ENCODE measurements at places on chromosomes 13 and 19. TPM values are rescaled to one million over a fixed set of nuclear protein-coding genes. Genes with fewer than 3 reads are reported as not detected.

- H3K27me3 ChIP-seq, result peaks cover 22% of the 10 kb centered on the region
- H3K4me1 ChIP-seq, result no peaks in the 10 kb centered on the region
- no peak overlapping the region for H3K27ac ChIP-seq
These were observed 5.9 kb downstream of the STARD13 start for GRCh38 chr13:33279414-33280278.

DNA sequence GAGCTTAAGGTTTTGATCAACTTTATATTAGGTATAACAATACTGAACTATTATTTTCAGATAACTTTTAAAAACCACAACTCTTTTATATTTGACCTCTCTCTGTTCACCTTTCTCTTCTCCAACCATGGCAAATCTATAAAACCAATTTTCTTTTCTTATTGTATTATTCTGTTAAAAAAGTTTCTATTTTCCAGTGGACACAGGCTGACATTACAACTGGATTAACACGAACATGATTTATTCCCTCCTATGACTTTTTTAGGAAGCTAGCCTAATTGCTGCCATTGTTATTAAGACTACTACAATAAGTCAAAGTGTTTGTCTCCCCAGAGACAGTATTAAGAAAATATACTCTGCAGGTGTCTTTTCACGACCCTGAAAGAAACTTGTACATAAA, 2291.1 kb upstream of the PCDH20 start:
- H3K27ac ChIP-seq, result no peak overlapping the region
- H3K36me3 ChIP-seq, result no peaks in the 10 kb centered on the region
- H3K4me3 ChIP-seq, result no peak overlapping the region
- no peaks in the 10 kb centered on the region for H3K27me3 ChIP-seq
- DNase-seq, result no peak

GRCh38 chr19:53538378-53539109, 599 bp downstream of the ZNF331 start:
- H3K4me3 ChIP-seq, result peak overlapping the region; percentile 96
- H3K27ac ChIP-seq, result peak overlapping the region; percentile 98
- peaks cover 4% of the 10 kb centered on the region for H3K27me3 ChIP-seq
- DNase-seq, result peak; percentile 29

GRCh38 chr19:33685541-33685940, 63.8 kb downstream of the CHST8 start:
- no peak for DNase-seq
- no peaks in the 10 kb centered on the region for H3K4me1 ChIP-seq
- H3K27me3 ChIP-seq, result peaks cover 29% of the 10 kb centered on the region
- H3K4me3 ChIP-seq, result no peak overlapping the region
- no peaks in the 10 kb centered on the region for H3K36me3 ChIP-seq
- H3K27ac ChIP-seq, result no peak overlapping the region

DNA sequence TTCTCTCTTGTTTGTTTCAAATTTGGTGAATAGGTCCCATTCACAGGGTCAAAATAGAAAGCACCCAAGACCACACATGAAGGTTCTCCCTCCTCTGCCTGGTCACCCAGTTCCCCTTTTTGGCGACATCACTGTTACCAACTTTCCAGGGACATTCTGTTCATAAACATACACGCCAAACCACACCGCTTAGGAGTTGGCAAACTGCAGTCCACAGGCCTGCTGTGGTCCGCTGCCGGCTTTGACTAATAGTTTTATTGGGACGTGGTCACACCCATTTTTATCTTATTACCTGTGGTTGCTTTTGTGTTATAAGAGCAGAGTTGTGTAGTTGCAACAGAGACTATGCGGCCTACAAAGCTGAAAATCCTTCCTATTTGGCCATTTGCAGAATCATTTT, 24.2 kb downstream of the UHRF1 start:
- no peak overlapping the region for H3K4me3 ChIP-seq
- DNase-seq, result no peak
- H3K36me3 ChIP-seq, result peaks cover 70% of the 10 kb centered on the region
- no peaks in the 10 kb centered on the region for H3K27me3 ChIP-seq

DNA sequence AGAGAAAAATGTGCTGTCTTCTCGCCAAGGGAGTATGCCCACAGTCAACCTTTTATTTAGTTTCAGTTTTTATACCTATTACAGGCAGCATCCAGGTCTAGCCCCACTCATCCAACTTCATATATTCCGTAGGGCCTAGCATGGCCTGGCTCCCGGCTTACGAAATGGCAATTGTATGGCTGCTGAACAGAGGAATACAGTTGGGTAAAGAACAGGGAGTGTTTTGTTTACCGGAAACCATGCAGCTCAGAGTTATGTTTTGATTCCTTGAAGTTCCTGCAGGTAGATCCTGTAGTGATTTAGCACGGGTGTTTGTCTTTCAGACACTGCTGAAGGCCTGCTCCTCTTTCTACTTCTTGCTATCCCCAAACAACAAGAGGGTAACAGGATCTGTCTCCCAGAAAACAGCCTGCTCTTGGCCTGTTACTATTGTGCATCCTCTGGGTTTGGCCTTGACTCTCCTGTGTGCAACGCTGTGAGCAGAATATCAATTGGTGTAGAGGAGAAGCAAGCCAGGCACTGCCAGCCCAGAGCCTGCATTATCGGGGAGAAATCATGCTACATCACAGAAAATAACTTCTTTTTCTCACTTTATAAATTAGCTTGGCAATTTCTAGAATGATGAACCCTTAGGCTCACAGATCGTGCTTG, 32.4 kb downstream of the OLFM4 start:
- H3K4me3 ChIP-seq, result no peak overlapping the region
- H3K27me3 ChIP-seq, result no peaks in the 10 kb centered on the region
- no peak overlapping the region for H3K27ac ChIP-seq
- no peaks in the 10 kb centered on the region for H3K36me3 ChIP-seq
- no peak for DNase-seq
- no peaks in the 10 kb centered on the region for H3K4me1 ChIP-seq

DNA sequence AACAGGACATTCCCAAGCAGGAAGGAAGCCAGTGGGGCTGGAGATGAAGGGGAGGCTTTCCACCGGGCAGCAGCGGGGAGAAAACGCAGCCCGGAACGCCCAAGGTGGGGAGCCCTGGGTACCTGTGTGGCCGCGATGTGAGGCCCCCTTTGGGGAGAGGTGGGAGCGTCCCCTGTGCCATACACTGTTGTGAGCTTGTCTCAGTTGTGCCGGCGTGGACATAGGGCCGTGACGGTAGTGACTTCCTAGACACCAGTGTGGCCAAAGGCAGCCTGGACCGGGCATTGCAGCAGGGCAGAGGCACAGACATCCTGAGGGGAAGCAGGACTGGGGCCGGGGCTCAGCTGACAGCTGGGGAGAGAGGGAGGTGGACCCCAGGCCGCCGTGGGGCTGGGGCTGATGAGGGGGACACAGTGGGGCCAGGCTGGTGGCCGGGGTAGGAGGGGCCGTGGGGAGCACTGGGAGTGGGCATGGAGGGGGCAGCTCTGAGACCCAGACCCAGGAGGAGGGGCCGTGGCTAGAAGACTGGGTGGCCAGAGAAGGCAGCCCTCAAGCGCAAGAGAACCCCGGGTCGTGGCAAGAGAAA, 38.5 kb upstream of the TFDP1 start:
- no peaks in the 10 kb centered on the region for H3K27me3 ChIP-seq
- H3K27ac ChIP-seq, result no peak overlapping the region
- peaks cover 2% of the 10 kb centered on the region for H3K4me1 ChIP-seq
- no peak overlapping the region for H3K4me3 ChIP-seq
- no peak for DNase-seq

DNA sequence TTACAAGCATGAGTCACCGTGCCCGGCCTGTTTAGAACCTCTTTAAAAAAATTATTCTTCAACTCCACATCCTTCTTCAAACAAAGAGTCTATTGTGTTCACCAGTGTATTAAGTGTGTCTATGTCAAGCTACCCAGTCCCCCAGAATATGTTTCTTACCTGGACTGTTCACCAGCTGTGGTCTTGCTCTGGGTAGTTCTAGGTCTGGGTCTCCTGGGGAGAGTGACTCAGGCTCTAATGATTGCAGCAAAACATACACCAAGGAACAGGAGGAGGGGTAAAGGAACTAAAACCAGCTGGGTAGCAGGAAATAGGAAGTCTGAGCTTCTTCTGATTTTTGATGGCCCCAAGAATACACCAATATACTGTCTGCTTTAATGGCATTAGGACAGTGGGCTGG, at the start of gene FPR1:
FPR1 (minus strand) TSS at position 224 of the 400 bp plus-strand sequence. CDS start 4,884 bp downstream, outside the sequence.
- no peaks in the 10 kb centered on the region for H3K4me1 ChIP-seq
- no peak within 1 kb of the TSS for H3K27ac ChIP-seq
- DNase-seq, result no peak
- H3K27me3 ChIP-seq, result peaks cover 4% of the 10 kb centered on the region

DNA sequence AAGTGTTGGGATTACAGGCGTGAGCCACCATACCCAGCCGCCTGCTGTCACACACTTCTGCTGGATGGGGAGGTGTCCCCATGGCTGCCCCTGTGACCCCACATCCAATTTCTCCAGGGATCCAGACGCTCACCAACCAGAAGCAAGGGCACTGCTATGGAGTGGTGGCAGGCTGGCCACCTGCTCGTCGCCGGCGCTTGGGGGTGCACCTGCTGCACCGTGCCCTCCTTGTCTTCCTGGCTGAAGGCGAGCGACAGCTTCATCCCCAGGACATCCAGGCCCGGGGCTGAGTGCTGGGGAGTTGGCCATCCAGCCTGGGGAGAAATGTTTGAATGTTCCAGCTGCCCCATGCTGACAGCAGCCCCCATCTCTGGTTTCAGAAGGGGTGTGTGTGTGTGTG, 4.6 kb downstream of the ANKLE1 start:
- peaks cover 3% of the 10 kb centered on the region for H3K36me3 ChIP-seq
- H3K27me3 ChIP-seq, result peaks cover 3% of the 10 kb centered on the region
- no peak for DNase-seq
- no peak overlapping the region for H3K4me3 ChIP-seq
- peaks cover 3% of the 10 kb centered on the region for H3K4me1 ChIP-seq
- H3K27ac ChIP-seq, result no peak overlapping the region

- no peak overlapping the region for H3K4me3 ChIP-seq
- no peak for DNase-seq
- peaks cover 4% of the 10 kb centered on the region for H3K36me3 ChIP-seq
- H3K4me1 ChIP-seq, result no peaks in the 10 kb centered on the region
- H3K27me3 ChIP-seq, result no peaks in the 10 kb centered on the region
These were observed 14.4 kb downstream of the GRTP1 start for GRCh38 chr13:113349491-113349890.

DNA sequence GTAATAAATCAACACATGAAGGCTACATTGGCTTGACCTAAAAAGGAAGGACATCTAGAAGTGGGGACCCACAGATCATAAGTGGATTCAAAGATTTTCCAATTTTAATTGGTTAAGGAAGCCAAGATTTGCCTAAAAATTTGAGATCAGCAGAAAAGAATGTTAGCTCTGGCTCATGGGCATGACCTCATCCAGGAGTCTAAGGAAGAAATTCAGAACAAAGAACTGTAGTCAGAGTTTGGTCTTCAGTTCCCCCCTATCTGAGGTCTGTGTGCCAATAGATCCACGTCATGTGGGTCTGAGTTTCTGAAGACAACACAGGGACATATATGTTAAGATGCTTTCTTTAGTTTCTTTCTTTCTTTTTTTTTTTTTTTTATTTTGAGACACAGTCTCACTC, 648.8 kb upstream of the SPRY2 start:
- H3K27me3 ChIP-seq, result no peaks in the 10 kb centered on the region
- no peak overlapping the region for H3K4me3 ChIP-seq
- H3K36me3 ChIP-seq, result no peaks in the 10 kb centered on the region
- H3K4me1 ChIP-seq, result no peaks in the 10 kb centered on the region
- H3K27ac ChIP-seq, result no peak overlapping the region
- DNase-seq, result no peak

DNA sequence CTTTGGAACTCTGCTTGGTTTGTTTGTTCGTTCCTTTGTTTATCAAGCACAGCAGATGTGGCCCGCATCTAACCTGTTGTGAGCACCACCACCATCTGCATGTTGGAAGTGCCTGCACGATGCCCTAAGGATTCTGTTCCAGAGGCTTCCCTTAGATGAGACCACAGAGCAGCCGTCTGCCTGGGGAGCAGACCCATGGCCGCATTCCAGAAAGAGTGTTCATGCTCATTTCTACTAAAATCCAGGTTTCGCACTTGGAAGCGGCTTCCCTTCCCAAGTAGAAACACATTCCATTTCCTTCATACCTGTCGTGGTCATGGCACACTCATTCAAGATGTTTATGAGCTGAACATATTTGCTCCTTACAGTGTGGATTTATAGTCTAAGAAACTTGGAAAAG, 27.2 kb downstream of the COL4A2 start:
- H3K4me3 ChIP-seq, result no peak overlapping the region
- DNase-seq, result no peak
- H3K27me3 ChIP-seq, result peaks cover 18% of the 10 kb centered on the region
- no peak overlapping the region for H3K27ac ChIP-seq
- no peaks in the 10 kb centered on the region for H3K36me3 ChIP-seq
- peaks cover 5% of the 10 kb centered on the region for H3K4me1 ChIP-seq

- no peak overlapping the region for H3K27ac ChIP-seq
- no peaks in the 10 kb centered on the region for H3K27me3 ChIP-seq
- H3K4me3 ChIP-seq, result no peak overlapping the region
- no peak for DNase-seq
- H3K36me3 ChIP-seq, result no peaks in the 10 kb centered on the region
- H3K4me1 ChIP-seq, result peaks cover 19% of the 10 kb centered on the region
These were observed 43.2 kb downstream of the LATS2 start for GRCh38 chr13:21018220-21018619.

GRCh38 chr13:24299488-24300114, 9.8 kb upstream of the C1QTNF9 start:
- H3K27ac ChIP-seq, result no peak overlapping the region
- peaks cover 80% of the 10 kb centered on the region for H3K36me3 ChIP-seq
- no peak overlapping the region for H3K4me3 ChIP-seq
- H3K27me3 ChIP-seq, result no peaks in the 10 kb centered on the region
- no peaks in the 10 kb centered on the region for H3K4me1 ChIP-seq

GRCh38 chr13:48979892-48980291, 4.2 kb downstream of the FNDC3A start:
- H3K36me3 ChIP-seq, result peaks cover 12% of the 10 kb centered on the region
- no peak overlapping the region for H3K27ac ChIP-seq
- no peaks in the 10 kb centered on the region for H3K27me3 ChIP-seq

- H3K36me3 ChIP-seq, result peaks cover 32% of the 10 kb centered on the region
- H3K4me1 ChIP-seq, result no peaks in the 10 kb centered on the region
- DNase-seq, result no peak
- no peak overlapping the region for H3K27ac ChIP-seq
- H3K4me3 ChIP-seq, result no peak overlapping the region
These were observed 281.4 kb downstream of the ABCC4 start for GRCh38 chr13:95019886-95020285.

- H3K27me3 ChIP-seq, result no peaks in the 10 kb centered on the region
- H3K27ac ChIP-seq, result no peak overlapping the region
- H3K4me1 ChIP-seq, result peaks cover 12% of the 10 kb centered on the region
- DNase-seq, result no peak
These were observed 20.7 kb downstream of the CAPN12 start for GRCh38 chr19:38723606-38723965.

GRCh38 chr13:112053744-112054615, 13.0 kb upstream of the SOX1 start:
- DNase-seq, result no peak
- peaks cover 62% of the 10 kb centered on the region for H3K27me3 ChIP-seq
- H3K4me1 ChIP-seq, result peaks cover 3% of the 10 kb centered on the region
- no peak overlapping the region for H3K27ac ChIP-seq

Gene MAMSTR
- total RNA-seq, result 0.76 TPM

Gene MYO1F
- 48.7 TPM for total RNA-seq

Gene RINL
- total RNA-seq, result 92.6 TPM

Gene PTH2
- total RNA-seq, result not detected

Gene LILRA1
- total RNA-seq, result not detected

Gene UBXN6
- 36.2 TPM for total RNA-seq

Gene ZNF573
- total RNA-seq, result 7.7 TPM

Gene FOSB
- 5.9 TPM for total RNA-seq

Gene DCAF15
- total RNA-seq, result 72.0 TPM

Gene SLITRK6
- total RNA-seq, result not detected

Gene FRY
- 4.4 TPM for total RNA-seq

Gene CXCL17
- not detected for total RNA-seq

Gene ZNF497
- total RNA-seq, result 0.31 TPM

Gene SULT2A1
- total RNA-seq, result not detected

Gene CPAMD8
- total RNA-seq, result 0.88 TPM

Gene SYDE1
- 0.31 TPM for total RNA-seq

Data from activated CD4-positive, alpha-beta memory T cell treated with anti-CD3 and anti-CD28 coated beads for 36 hours (primary cell).